ENCODE measurements at places on chromosomes 1 and 21.

- DNase-seq: no peak
These were observed 209.7 kb downstream of the PATJ start for GRCh38 chr1:61951731-61952580.

- DNase-seq: no peak
These were observed 890.3 kb upstream of the ADGRL2 start for GRCh38 chr1:80910426-80910825.

GRCh38 chr1:198088360-198089071 is 68.3 kb upstream of the NEK7 start:
- DNase-seq: no peak

- no peak for DNase-seq
These were observed 173.5 kb downstream of the GALNT2 start for GRCh38 chr1:230240446-230241086.
